ENCODE measurements at places on chromosomes 5 and 9. TPM values are rescaled to one million over a fixed set of nuclear protein-coding genes. Genes with fewer than 3 reads are reported as not detected.
A peak's percentile ranks its signal among the peaks of the same experiment; 100 is the strongest.

DNA sequence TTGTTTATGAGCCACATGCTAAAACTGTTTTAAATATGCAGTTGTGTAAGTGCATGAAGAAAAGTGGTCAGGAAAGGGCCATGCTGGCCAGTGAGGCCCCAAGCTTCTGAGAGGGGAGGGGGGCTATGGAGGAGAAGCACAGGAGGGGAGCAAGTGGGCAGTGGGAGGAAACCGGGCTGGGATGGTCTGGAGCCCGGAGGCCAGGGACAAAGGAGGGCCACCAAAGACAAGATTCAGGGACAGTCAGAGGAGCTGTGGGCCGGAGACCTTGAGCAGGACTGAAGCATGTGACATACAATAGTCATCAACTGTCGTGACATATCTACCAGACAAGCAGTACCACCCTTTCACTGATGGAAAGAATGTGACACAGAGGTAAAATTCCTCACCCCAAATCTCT, 333.2 kb upstream of the IRX1 start:
- DNase-seq, result no peak

DNA sequence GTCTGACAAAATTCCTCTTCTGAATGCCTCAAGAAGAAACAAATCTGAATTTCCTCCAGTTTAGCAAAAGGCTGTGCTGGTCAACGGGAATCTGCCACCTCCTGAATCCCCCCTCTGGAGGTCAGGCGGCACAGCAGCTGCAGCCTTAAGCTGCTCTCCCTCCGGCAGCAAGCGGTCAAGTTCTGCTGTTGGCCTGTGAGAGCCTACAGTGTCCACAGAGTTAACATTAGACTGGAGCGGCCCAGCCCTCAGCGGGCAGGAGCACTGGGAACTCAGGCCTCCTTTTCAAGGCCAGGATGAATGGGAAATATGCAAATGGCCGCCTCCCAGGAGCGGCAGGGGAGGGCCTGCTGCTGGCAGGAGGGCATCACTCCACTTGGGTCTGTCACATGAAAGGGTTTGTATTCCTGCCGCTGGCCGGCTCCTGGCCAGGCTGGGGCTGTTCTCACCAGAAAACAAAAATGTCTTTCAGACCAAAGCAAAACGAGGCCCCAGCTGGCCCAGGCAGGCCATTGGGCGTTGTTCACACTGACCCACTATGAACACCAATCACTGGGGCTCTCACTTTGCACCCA, 8.2 kb downstream of the ACSL6 start:
- DNase-seq, result no peak

The LCN2 gene
- total RNA-seq, result not detected

GRCh38 chr5:61678966-61679365, 346.9 kb downstream of the ZSWIM6 start:
- DNase-seq, result no peak

The PLAC8L1 gene
- total RNA-seq, result not detected

DNA sequence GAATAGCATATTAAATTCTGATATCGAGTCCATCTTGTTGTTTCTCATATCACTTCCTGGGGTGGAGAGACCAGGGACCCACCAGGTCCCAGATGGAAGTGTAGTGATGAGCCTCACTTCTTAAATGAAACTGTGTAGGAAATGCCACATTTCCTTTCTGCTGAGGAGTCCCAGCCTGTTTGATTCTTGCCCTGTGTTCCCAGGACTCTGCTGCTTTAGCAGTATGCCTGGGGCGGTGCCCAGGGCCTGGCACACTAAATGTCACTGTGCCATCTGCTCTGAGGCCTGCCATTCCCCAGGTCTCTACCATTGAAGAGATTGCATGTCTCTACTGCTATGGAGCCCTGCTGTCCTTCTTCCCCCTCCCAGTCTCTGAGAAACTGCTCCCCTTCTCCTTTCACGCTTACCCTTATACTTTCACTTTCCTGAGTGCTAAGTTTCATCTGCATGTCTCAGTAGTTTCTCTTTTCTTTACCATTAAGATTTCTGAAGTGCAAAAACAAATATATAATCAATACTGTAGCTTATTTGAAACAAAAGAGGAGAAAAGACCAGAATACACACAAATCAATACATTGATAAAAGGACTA, 260.4 kb downstream of the GABRB2 start:
- no peak for DNase-seq

GRCh38 chr9:129285979-129286772, 108.1 kb upstream of the IER5L start:
- no peak for DNase-seq

The AGXT2 gene
- not detected for total RNA-seq

DNA sequence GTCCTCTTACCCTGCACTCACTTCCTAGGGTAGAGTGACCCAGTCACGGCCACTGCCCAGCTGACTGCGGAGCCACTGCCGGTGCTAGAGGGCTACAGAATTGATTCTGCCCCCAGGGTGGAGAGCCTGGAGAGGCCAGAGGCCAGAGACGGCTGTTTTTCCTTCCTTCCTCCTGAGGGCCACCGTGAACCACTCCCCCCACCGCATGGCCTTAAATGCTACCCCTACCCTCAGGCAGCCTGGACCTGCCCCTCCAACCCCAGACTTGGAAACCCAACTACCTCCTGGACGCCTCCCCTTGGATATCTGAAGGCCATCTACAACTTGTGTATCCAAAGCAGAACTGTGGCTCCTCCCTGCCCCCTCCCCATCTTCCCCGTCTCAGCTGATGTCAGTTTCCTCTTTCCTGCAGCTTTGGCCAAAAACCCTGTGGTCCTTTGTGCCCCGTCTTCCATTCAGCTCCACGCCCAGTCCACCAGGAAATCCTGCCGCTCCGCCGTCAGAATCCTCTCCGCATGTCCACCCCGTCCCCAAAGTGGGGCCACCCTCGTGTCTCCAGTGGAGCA, 16.3 kb downstream of the SH2D3C start:
- peak; percentile 52 for DNase-seq

DNA sequence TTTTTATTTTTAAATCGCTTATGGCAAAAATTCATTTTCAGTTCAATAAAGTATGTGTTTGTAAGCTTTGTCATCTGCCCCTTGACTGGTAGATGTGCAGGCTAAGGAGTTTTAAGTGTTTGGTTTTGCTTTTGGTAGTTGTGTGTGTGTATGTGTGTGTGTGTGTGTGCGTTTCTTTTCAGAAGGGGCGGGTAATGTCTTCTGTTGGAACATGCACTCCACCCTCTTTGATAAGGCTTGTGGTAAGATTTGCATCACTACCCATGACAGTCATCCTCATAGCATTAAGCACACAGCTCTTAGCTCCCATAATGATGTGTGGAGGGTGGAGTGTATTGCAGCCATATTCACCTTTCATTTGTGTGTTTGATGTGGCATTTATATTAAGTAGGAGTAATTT, 92.1 kb upstream of the FSD1L start:
- DNase-seq, result no peak

The CRHBP gene
- not detected for total RNA-seq

GRCh38 chr5:122413722-122414121, 101.7 kb downstream of the SNCAIP start:
- DNase-seq, result no peak

DNA sequence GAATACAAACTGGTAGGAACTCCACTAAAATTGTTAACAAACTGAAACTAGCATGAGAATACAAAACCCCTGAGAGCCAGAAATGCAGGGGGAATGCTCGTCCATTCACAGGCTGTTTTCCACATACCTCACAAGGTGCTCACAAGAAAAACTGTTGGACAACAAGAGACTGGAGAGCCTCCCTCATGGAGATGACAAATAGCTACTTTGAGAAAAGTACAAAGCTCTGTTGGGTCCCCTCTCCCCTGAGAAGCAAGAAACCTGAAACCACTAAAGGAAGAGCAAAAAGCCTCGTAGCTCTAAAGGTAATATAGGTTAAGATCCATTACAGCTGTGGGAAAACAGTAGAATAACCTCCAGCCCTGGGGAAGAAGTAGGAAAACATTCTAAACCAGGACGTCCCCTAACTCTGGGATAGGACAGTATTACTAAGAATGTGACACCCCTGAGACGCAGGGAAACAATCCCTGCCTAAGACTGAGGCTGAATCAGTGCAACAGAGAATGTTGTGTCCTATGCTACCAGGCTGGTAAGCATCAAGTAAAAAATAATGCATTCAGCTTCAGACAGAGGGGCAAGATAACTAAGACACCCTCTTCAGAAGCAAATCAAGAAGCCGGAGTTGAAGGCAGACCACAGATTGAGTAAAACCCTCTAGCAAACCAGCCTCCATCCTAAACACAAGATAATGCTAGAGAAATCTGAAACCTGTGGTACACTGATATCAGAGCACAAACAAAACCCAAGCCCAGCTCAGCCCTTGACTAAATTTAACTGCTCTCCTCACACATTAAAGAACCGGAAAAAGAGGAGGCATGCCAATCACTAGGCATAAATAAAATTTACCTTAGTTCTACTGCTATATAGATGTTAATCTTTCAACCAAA, 160.2 kb downstream of the SSBP2 start:
- DNase-seq, result no peak

DNA sequence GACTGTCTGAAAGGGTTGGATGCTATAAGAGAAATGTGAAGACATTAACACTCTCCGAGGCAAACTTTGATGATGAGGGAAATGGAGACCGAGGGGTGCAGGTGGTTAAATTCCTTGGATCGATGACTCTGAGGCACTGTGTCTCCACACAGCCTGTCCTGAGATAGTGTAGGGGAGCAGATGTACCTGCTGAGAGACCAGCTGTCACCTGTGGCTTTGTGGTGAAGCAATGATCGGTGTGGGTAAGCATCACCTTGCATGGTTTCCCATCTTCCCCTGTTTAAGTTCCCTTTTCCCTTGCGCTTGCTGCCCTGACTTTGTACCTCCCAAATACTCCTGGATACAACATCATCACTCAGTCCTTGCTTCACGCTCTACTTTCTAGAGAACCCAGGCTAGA, 9.8 kb upstream of the MIER3 start:
- no peak for DNase-seq

DNA sequence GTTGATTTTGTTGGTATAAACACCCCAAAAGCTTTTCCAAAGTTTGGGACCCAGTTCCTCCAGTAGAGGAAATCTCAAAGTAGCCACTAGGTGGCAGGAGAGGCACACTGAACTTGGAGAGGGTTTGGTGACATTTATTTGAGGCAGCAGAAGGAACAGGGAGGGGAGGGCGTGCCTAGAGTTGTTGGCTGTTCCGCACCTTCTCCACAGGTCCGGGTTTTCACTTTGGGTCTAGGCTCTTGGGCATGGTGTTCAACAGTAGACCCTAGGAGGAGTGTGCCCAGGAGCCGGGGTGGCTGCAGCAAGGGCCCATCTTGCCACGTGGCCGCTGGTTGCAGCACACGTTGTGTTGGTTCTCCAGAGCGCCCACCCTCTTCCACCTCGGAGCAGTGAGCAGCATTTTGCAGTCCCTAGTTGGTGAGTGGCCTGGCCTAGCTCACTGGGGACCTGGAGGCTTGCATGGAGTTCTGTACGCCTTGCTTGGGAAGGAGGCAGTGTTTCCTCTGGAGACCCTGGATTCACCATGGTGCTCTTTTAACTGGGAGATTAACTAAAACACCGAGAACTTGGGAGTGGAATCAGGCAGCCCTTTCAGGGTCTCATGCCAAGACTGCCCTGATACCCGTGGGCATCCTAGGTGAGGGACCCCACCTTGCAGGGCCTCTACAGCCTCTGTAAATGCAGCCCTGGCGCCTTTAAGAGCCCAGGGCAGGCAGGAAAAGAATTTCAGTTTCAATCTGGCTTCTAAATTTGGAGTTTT, 28.2 kb downstream of the PTPA start:
- peak; percentile 45 for DNase-seq

GRCh38 chr5:141703133-141703561, 21.1 kb upstream of the ARAP3 start:
- DNase-seq, result no peak

The PRLR gene
- not detected for total RNA-seq

DNA sequence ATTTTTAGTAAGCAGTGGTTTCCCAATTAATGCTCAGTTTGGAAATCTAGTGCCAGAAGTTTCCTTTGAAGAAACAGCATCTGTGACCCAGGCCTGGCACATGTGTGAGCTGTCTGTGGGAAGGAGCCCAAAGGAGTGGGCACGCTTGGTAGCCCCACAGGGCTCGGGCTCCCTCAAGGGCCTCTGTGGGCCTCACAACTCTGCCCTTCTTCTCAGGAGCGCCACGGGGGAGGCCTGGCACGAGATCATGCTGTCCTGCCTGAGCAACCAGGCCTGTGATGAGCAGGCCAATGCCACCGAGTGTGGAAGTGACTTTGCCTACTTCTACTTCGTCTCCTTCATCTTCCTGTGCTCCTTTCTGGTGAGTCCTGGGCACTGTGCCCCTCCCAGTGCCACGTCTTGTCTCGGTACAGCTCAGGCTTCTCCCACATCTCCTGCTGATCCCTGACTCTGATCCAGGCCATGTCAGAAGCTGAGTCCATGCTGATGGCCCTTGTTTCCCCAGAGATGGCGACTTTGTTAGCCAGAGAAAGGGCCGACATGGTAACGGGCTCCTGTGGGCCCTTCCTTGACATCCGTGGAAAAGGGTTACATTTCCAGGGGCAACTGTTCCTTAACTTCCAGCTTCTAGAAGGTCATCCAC, 200.4 kb downstream of the CACNA1B start:
- DNase-seq, result no peak

DNA sequence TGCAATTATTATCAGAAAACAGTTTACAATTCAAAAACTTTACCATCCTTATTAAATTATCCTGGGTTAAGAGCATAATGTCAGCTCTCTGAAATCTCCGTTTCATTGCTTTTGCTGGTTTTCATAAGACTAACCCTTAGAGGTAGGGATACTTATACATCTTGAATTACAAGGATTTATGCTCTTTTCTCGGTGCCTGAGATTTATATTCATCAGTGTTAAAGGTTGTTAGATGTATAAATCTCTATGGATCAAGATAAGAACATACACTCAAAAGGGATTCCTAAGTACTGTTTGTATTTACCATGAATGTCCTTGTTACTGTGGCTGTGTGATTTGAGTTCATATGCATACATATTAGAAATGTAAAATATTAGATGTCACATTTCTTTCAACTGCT, 684.7 kb downstream of the EFNA5 start:
- no peak for DNase-seq

GRCh38 chr5:142017832-142018427, 5.1 kb upstream of the GNPDA1 start:
- no peak for DNase-seq

GRCh38 chr9:105116052-105116868, 128.2 kb upstream of the SLC44A1 start:
- DNase-seq, result no peak

The MYORG gene
- 5.7 TPM for total RNA-seq

GRCh38 chr9:3957306-3957705, 342.6 kb downstream of the GLIS3 start:
- DNase-seq, result no peak

DNA sequence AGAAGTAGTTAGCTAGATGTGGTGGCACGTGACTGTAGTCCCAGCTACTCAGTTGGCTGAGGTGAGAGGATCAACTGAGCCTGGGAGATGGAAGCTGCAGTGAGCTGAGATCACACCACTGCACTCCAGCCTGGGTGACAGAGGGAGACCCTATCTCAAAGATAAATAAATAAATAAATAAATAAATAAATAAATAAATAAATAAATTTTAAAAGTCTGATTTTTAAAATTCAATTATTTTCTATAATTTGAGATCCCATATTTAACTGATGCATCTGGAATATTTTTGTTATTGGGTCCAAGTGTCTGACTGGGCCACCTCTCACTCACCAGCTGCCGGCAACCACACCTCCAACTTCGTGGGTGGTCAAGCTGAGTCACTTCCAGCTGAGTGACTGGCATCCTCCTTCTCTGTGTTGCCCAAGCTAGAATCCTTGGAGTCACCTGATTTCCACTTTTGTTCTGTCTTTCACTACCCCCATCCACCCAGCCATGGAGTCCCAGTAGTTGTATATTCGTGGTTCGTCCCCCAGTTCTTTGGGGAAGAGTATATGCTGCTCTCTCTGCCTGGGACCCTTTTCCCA, 70.9 kb downstream of the EGFLAM start:
- DNase-seq, result no peak

The ANKRA2 gene
- 14.2 TPM for total RNA-seq

The KIF24 gene
- 2.5 TPM for total RNA-seq

The NEURL1B gene
- total RNA-seq, result 0.46 TPM

Measured in pulmonary artery endothelial cell (primary cell).